Left renal pelvis (tissue), 4 donors: ENCODE measurements at places on chromosomes 12 and 14.

DNA sequence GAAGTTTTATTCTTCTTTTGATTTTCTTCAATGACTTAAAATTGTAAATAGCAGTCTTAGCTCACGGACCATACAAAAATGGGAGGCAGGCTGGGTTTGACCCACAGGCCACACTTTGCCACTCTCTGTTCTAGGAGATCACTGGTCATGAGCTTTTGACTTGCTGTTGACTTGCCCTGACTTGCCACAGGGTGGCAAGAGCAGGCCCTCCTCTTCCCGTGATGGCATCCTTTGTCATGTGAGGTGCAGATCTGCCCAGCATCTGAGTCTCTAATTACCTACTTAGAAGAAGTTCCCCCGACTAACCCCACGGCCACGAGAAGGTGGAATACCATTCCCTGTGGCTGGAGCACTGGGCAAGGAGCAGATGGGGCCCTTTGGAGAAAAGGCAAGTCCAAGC lies 81.0 kb upstream of the SCAF11 start:
- no peak for DNase-seq

- DNase-seq: peak; percentile 45
These were observed 180.8 kb downstream of the ERC1 start for GRCh38 chr12:1171657-1172408.

GRCh38 chr14:55899531-55899930 lies 218.7 kb upstream of the PELI2 start:
- no peak for DNase-seq

GRCh38 chr14:24264298-24264697 lies 1.3 kb upstream of the TGM1 start:
- DNase-seq: no peak

DNA sequence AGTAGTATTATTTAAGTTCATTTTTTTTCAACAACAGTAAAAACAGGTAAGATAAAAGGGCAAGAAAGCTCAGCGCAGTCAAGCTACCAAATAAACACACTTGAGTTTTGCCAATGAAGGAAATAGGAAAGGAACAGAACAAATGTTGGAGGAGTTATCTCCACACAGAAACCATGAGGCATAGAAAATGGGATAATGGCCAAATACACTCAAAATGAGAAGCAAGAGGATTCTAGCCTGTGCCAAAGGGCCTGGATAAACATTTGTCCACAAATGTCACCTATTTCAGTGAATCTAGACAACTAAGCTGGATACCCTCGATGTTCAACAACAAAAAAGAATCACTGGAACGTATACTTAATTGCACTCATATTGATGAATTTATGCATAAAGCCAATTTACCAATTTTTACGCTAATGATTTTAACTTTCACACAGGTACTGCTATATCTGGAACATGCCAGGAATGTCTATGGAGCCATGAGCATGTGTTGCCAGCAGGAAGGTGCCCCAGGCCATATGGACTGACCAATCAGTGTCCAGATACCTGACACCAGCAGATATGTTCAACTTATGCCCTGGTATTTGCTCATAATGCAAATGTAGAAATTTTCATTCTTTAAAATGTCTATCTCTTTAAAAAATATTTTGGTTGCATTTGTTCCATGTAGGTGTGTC lies 21.1 kb downstream of the ST8SIA1 start:
- DNase-seq: no peak

- DNase-seq: no peak
These were observed 349.9 kb downstream of the ETNK1 start for GRCh38 chr12:22974865-22975264.
